Stomach (tissue), 19 donors: ENCODE measurements at places on chromosomes 11 and 22.

- H3K36me3 ChIP-seq: no peaks in the 10 kb centered on the region
- no peak for DNase-seq
- no peaks in the 10 kb centered on the region for H3K4me1 ChIP-seq
- no peak overlapping the region for H3K4me3 ChIP-seq
- peaks cover 13% of the 10 kb centered on the region for H3K27me3 ChIP-seq
- H3K27ac ChIP-seq: no peak overlapping the region
Measured at GRCh38 chr11:118947091-118947490, 9.0 kb upstream of the UPK2 start.

GRCh38 chr11:130476922-130477491, 28.6 kb downstream of the ADAMTS15 start:
- peaks cover 38% of the 10 kb centered on the region for H3K4me1 ChIP-seq
- H3K27ac ChIP-seq: peak overlapping the region; percentile 75
- H3K4me3 ChIP-seq: no peak overlapping the region
- H3K27me3 ChIP-seq: no peaks in the 10 kb centered on the region
- no peaks in the 10 kb centered on the region for H3K36me3 ChIP-seq

DNA sequence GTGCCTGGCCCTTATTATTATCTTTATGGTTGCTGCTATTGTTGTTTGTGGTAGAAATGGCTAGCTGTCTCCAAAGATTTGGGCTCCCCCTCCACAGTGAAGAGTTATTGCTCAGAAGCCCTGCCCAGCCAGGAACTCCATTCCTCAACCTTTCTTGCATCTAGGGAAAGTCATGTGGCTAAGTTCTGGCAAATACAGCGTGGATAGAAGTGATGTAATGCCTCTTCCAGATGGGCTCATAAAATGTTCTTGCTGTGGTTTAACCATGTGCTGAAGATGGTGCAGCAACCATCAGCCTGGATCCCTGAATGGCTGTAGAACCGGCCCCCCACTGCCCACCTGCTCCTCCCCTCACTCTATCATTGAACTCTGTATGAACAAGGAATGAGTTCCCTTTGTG, 203.5 kb upstream of the E2F8 start:
- no peak overlapping the region for H3K4me3 ChIP-seq
- H3K4me1 ChIP-seq: peaks cover 42% of the 10 kb centered on the region
- DNase-seq: no peak
- no peaks in the 10 kb centered on the region for H3K36me3 ChIP-seq
- H3K27ac ChIP-seq: no peak overlapping the region
- H3K27me3 ChIP-seq: no peaks in the 10 kb centered on the region

GRCh38 chr11:124839972-124840621, 25.1 kb upstream of the ROBO3 start:
- H3K27me3 ChIP-seq: peaks cover 70% of the 10 kb centered on the region
- peaks cover 31% of the 10 kb centered on the region for H3K4me1 ChIP-seq
- H3K36me3 ChIP-seq: no peaks in the 10 kb centered on the region
- peak overlapping the region; percentile 45 for H3K4me3 ChIP-seq

- DNase-seq: no peak
- no peaks in the 10 kb centered on the region for H3K27me3 ChIP-seq
- peaks cover 16% of the 10 kb centered on the region for H3K4me1 ChIP-seq
- H3K27ac ChIP-seq: no peak overlapping the region
Measured at GRCh38 chr11:134248910-134249480, 4.2 kb downstream of the THYN1 start.
